ENCODE measurements at places on chromosomes 5 and 9. TPM values are rescaled to one million over a fixed set of nuclear protein-coding genes. Genes with fewer than 3 reads are reported as not detected.

The GFRA3 gene
- not detected for total RNA-seq

The SPINK1 gene
- total RNA-seq = not detected

The RNF183 gene
- under 0.01 TPM for total RNA-seq

The TNFSF15 gene
- 0.20 TPM for total RNA-seq

The LRRC26 gene
- not detected for total RNA-seq

The TSSK1B gene
- total RNA-seq = 0.20 TPM

The ORM2 gene
- not detected for total RNA-seq

The LHX3 gene
- not detected for total RNA-seq

The C9 gene
- not detected for total RNA-seq

The DNAH5 gene
- 0.39 TPM for total RNA-seq

The ZNF454 gene
- 0.78 TPM for total RNA-seq

The BARHL1 gene
- not detected for total RNA-seq

The PCDHAC1 gene
- not detected for total RNA-seq

The CDO1 gene
- total RNA-seq = 7.3 TPM

The NRG2 gene
- total RNA-seq = 1.1 TPM

The CRB2 gene
- not detected for total RNA-seq

The HMHB1 gene
- not detected for total RNA-seq

The LCN6 gene
- not detected for total RNA-seq

The FGF18 gene
- total RNA-seq = not detected

The PCAT7 gene
- not detected for total RNA-seq

The CCNG1 gene
- total RNA-seq = 295 TPM

The TMC1 gene
- 0.37 TPM for total RNA-seq

The SLC36A2 gene
- not detected for total RNA-seq

The FOXD4L6 gene
- 0.37 TPM for total RNA-seq

The DMRT2 gene
- total RNA-seq = 1.6 TPM

The AIF1L gene
- total RNA-seq = 0.37 TPM

The C5orf58 gene
- not detected for total RNA-seq

The GMCL2 gene
- total RNA-seq = not detected

The SVEP1 gene
- 16.4 TPM for total RNA-seq

The CDHR2 gene
- total RNA-seq = not detected

The SOWAHA gene
- total RNA-seq = not detected

Data from subcutaneous preadipocyte (primary cell).